ENCODE measurements at places on chromosomes 1 and 21.

- DNase-seq, result no peak
Measured at GRCh38 chr1:56526571-56527174, 52.7 kb downstream of the PLPP3 start.

DNA sequence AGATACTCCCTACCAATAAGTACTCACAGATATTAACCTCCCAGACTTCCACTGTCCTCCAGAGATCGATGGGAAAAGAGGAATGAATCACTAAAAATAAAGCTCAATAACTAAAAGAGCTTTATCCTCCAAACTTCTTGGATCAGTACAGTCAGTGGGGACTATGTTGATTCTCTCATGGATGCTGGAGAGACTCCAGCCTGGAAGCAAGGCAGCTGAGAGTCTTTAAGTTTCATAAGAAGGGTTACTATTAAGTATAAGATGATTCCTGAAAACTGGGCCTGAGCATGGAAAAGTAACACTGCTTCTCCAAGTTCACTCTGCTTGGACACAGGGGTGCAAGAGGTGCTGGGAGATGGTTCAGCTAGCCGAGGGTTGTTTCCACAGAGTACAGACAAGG is 6.2 kb upstream of the DDR2 start:
- DNase-seq, result no peak

GRCh38 chr1:28281608-28282425 is 22.5 kb downstream of the SESN2 start:
- no peak for DNase-seq

DNA sequence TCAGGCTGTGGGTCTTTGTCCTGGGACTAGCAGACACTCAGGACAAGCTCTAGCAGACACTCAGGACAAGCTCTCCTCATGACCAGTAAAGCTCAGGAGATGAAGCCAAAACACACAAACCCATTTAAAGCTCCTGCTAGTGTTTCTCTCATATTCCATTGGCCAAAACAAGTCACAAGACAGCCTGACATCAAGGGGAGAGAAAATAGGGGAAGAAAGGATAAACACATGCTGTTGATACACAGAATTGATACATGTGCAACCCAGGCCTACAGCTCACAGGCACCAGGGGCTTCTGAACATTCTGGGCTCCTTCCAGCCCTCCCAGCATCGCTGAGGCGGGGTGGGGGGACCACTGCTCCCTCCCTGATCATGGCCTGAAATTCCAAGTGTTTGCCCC is 35.3 kb downstream of the ATF3 start:
- no peak for DNase-seq

DNA sequence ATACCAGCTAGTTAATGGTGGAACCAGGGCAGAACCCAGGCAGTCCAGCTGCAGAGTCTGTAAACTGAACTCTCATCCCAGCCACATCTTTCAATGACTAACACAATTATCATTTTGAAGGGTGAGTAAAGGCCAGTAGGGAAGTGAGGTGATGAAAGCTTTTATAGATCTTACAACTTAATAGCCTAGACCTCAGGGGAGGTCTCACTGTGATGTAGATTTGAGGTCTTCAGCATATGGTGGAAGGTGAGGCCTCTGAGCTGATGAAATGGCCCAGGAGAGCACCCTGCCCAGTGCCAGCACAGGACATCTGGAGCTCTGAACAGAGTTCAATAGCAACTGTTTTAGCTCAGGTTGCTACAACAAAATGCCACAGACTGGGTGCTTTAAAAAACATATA is 44.8 kb upstream of the POU2F1 start:
- DNase-seq, result no peak

DNA sequence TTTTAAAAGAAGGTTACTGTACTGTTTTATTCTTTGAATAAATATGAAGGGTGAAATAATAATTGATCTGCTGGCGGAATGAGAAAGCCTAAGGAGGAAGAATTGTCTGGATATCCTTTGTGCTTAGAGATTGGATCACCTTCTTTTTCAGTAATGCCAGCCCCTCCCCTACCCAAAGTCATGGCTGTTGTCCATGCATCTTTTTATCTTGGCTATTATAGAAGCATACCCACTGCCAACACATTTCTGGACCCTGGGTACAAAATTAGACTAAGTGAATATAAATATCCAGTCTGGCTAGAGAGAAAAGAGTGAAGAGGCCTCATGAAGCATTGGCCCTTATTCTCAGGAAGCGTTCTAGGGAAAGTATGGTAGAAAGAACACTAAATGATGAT is 28.1 kb downstream of the AK4 start:
- no peak for DNase-seq

DNA sequence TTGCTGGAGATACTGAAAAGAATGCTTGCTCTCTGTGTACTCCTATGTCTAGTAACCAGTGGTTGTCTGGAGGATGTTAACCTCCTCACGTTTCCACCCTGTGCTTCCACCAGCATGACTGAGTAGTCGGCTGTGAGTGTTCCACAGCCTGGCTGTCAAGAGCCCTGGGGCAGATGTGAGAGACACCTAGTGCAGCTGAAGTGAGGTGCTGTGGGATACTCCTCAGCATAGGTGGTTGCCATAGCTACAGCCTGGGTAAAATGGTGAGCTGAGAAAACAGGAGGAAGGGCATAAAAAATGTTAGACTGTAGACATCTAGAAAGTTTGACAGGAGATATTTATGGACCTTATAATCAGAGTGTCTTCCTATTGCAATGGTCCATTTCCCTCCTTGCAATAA is 15.8 kb downstream of the IVL start:
- no peak for DNase-seq

DNA sequence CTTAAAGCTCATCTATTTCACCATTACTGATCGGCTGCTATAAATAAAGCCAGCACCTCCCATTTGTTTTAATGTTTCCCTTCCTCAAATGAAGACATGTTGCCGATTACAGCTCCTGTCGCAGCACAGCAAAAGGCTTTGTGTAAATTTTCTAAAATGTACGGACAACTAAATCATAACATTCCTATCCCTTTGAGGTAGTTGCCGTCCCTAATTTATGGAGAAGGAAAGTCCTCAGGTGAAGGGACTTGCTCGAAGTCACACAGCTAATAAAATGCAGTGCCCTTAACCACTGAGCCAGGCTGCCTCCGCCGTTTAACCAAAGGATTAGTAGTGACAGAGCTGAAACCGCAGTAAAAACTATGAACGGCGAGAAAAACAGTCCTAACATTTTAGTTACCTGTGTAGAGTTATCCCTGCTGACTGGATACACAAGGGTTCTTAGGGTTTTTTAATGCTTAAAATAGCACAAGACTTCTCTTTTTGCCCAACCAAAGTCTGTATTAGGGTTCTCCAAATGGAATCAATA is 871 bp downstream of the PINK1 start:
- DNase-seq, result no peak
